Activated CD4-positive, alpha-beta memory T cell treated with anti-CD3 and anti-CD28 coated beads, Interleukin-2, amount 10 ng/mL, durations not matched to agents 7 days and 5 days (primary cell): ENCODE measurements at places on chromosomes 12 and 14. TPM values are rescaled to one million over a fixed set of nuclear protein-coding genes. Genes with fewer than 3 reads are reported as not detected.

- H3K27me3 ChIP-seq, result no peaks in the 10 kb centered on the region
- no peaks in the 10 kb centered on the region for H3K4me1 ChIP-seq
- no peak overlapping the region for H3K27ac ChIP-seq
- H3K36me3 ChIP-seq, result no peaks in the 10 kb centered on the region
Measured at GRCh38 chr12:111788178-111788654, 21.5 kb downstream of the ALDH2 start.

CELA1 gene
- not detected for total RNA-seq

- H3K36me3 ChIP-seq, result no peaks in the 10 kb centered on the region
- no peak overlapping the region for H3K27ac ChIP-seq
- H3K4me1 ChIP-seq, result no peaks in the 10 kb centered on the region
- H3K4me3 ChIP-seq, result no peak overlapping the region
- DNase-seq, result no peak
- H3K27me3 ChIP-seq, result no peaks in the 10 kb centered on the region
Measured at GRCh38 chr14:39474416-39474911, 42.2 kb upstream of the FBXO33 start.

DNA sequence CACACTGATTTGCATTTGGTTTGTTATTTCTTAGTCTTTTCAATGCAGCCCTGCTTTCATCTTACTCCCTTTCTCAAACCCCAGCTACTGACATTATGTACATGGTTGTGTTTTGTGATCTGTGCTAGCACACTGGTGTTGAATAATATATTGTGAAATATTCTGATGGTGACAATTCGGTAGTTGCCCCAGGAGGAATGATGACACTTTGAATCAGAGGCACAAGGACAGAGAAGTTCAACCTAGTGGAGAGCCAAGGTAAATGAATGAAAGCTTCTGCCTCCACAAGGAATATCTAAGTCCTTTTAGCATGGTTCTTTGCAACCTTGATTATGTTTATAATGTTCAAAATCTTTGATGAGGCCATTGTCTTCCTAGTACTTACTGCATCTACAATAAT, 159.9 kb downstream of the PDE3A start:
- no peak for DNase-seq
- H3K36me3 ChIP-seq, result no peaks in the 10 kb centered on the region
- no peaks in the 10 kb centered on the region for H3K4me1 ChIP-seq
- H3K27me3 ChIP-seq, result no peaks in the 10 kb centered on the region
- H3K4me3 ChIP-seq, result no peak overlapping the region
- no peak overlapping the region for H3K27ac ChIP-seq

- no peak overlapping the region for H3K4me3 ChIP-seq
- no peak overlapping the region for H3K27ac ChIP-seq
- no peak for DNase-seq
Measured at GRCh38 chr14:103310576-103311095, 23.4 kb upstream of the EIF5 start.

- DNase-seq, result no peak
- peaks cover 10% of the 10 kb centered on the region for H3K27me3 ChIP-seq
- H3K4me1 ChIP-seq, result no peaks in the 10 kb centered on the region
- H3K4me3 ChIP-seq, result no peak within 1 kb of the TSS
- H3K36me3 ChIP-seq, result no peaks in the 10 kb centered on the region
- H3K27ac ChIP-seq, result no peak within 1 kb of the TSS
Measured at GRCh38 chr12:100794441-100795173, at the start of gene ANO4. Gene ANO4 (plus strand): TSS chr12:100794776. CDS start chr12:100901786, 107,010 bp downstream.

MYF6 gene
- total RNA-seq, result not detected
